Esophagus (tissue), 2 donors: ENCODE measurements at places on chromosomes 5 and 9. TPM values are rescaled to one million over a fixed set of nuclear protein-coding genes. Genes with fewer than 3 reads are reported as not detected.

The CTXN3 gene
- 0.04 TPM for polyA plus RNA-seq

The SPATA31A3 gene
- polyA plus RNA-seq = not detected

The PCYOX1L gene
- 5.7 TPM for polyA plus RNA-seq

The SLC6A19 gene
- polyA plus RNA-seq = not detected

The PPP3R2 gene
- polyA plus RNA-seq = not detected
